ENCODE measurements at places on chromosomes 4 and X. TPM values are rescaled to one million over a fixed set of nuclear protein-coding genes. Genes with fewer than 3 reads are reported as not detected.
A peak's percentile ranks its signal among the peaks of the same experiment; 100 is the strongest.

NXF2 gene
- not detected for total RNA-seq

CFAP47 gene
- not detected for total RNA-seq

RPS6KA6 gene
- total RNA-seq: 3.2 TPM

ADGRG4 gene
- not detected for total RNA-seq

NWD2 gene
- total RNA-seq: 0.50 TPM

ADH7 gene
- total RNA-seq: not detected

NXF3 gene
- not detected for total RNA-seq

ARMCX1 gene
- total RNA-seq: 37.9 TPM

RAB41 gene
- not detected for total RNA-seq

TXK gene
- total RNA-seq: 2.1 TPM

DNA sequence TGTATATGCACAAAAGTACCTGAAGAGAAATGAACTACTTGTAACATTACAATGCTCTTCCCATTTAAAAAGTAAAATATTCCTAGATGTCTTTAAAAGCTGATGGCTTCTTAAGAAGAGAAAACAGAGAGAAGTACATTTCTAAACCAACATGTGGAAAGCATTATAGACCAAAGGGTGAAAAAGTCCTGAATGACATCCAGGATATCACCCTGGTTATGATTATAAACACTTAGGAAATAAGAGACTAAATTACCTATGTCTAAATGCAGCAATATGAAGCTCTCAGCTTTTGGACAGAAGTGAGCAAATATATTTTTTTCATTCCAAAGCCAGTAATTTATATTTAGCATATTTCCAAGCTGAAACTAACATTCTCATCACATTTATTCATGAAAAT is 21.7 kb upstream of the EGFL6 start:
- H3K4me1 ChIP-seq: no peaks in the 10 kb centered on the region
- H3K27me3 ChIP-seq: no peaks in the 10 kb centered on the region
- H3K36me3 ChIP-seq: no peaks in the 10 kb centered on the region

GRCh38 chr4:71130827-71131603 is 137.6 kb downstream of the DCK start:
- no peaks in the 10 kb centered on the region for H3K27me3 ChIP-seq
- H3K36me3 ChIP-seq: no peaks in the 10 kb centered on the region
- DNase-seq: no peak
- no peak overlapping the region for H3K4me3 ChIP-seq
- no peak overlapping the region for H3K27ac ChIP-seq

DNA sequence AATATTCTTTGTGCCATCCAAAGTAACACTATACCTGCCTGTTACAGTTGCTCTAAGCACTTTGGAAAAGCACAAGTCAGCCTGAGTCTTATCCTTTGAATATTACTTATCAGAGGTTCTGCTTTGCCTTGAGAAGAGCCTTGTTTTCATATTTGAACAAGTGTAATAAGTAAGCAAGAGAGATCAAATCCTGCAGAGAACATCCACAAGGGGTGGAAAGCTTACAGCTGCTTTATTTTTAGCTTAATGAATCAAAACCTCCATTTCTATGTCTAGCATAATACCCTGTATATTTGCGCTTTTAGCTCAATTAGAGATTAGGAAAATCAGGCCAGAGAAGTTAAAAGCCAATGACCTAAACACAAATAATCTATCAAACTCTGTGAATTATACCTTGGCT is 139.8 kb downstream of the CDS1 start:
- no peak for DNase-seq
- peaks cover 23% of the 10 kb centered on the region for H3K36me3 ChIP-seq
- no peaks in the 10 kb centered on the region for H3K27me3 ChIP-seq
- no peaks in the 10 kb centered on the region for H3K4me1 ChIP-seq
- H3K27ac ChIP-seq: no peak overlapping the region

DNA sequence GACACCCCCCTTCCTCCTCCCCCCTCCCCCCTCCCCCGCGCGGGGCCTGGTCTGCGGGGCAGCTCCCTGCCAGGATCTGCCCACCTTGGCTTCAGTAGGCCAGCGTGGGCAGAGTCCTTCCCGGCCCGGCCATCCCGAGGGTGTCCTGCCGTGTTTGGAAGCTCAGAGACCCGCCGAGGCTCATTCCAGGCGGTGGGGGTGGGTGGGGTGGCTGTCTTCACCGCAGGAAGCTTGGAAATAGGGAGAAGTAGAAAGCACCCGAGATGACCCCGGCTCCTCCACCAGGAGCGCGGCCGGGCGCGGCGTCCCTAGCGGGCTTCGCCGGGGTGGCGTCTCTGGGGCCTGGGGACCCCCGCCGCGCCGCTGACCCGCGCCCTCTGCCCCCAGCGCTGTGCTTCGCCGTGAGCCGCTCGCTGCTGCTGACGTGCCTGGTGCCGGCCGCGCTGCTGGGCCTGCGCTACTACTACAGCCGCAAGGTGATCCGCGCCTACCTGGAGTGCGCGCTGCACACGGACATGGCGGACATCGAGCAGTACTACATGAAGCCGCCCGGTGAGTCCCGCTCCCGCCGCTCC is 1.6 kb downstream of the NAT8L start:
- H3K36me3 ChIP-seq: no peaks in the 10 kb centered on the region
- H3K27ac ChIP-seq: no peak overlapping the region
- no peak for DNase-seq

DNA sequence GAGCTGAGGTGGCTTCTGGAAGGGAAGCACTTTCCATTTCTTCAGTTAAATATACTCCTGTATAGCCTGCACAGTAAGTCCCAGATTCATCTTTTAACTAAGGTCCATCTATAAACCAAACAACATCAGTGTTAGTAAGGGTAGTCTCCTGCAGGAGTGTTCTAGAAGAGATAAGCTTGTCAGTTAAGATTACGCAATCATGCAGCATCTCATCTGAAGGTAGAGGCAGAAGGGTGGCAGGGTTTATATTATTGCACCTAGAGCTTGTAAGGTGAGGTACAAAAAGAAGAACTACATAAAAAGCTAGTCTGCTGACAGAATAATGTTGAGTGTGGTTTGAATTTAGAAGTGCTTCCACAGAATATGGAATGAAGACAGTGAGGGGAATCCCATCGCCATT is 44.0 kb downstream of the NUDT10 start:
- no peaks in the 10 kb centered on the region for H3K4me1 ChIP-seq
- H3K27me3 ChIP-seq: no peaks in the 10 kb centered on the region
- no peak overlapping the region for H3K4me3 ChIP-seq
- H3K36me3 ChIP-seq: no peaks in the 10 kb centered on the region
- no peak for DNase-seq

GRCh38 chr4:87185146-87185870 is 35.1 kb downstream of the KLHL8 start:
- no peaks in the 10 kb centered on the region for H3K4me1 ChIP-seq
- H3K27me3 ChIP-seq: no peaks in the 10 kb centered on the region
- no peak overlapping the region for H3K4me3 ChIP-seq
- H3K36me3 ChIP-seq: no peaks in the 10 kb centered on the region

- H3K36me3 ChIP-seq: peaks cover 4% of the 10 kb centered on the region
- DNase-seq: no peak
- peaks cover 29% of the 10 kb centered on the region for H3K4me1 ChIP-seq
- H3K27ac ChIP-seq: peak overlapping the region; percentile 91
- H3K4me3 ChIP-seq: peak overlapping the region; percentile 85
These were observed 802 bp downstream of the COX18 start for GRCh38 chr4:73068491-73069337.

DNA sequence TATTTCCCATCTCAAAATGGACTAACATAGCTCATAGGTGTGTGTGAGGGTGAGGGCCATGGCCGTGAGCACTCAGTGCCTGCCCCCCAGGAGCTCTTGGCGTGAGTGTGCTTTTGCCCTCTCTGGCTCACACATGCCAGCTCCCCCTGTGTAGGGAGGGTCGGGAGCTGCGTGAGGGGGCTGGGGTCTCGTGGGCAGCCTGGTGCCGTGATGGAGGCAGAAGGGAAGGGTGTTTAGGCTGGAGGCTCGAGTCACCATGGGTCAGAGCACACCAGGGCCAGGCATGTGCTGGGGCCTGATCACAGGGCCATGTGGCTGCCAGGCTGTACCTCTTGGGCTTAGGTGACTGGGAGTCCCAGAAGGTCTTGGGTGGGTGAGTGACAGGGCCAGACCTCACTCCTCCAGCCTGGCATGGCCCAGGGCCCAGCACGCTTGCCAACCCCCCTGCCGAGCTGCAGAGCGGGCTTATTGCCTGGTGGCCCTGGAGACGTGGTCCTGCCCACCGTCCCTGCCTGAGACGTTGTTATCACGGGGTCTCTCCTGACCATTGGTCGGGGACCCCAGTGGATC is 44.0 kb downstream of the ADRA2C start:
- DNase-seq: no peak
- H3K4me1 ChIP-seq: no peaks in the 10 kb centered on the region
- H3K27me3 ChIP-seq: peaks cover 75% of the 10 kb centered on the region
- no peak overlapping the region for H3K4me3 ChIP-seq
- H3K27ac ChIP-seq: no peak overlapping the region

DNA sequence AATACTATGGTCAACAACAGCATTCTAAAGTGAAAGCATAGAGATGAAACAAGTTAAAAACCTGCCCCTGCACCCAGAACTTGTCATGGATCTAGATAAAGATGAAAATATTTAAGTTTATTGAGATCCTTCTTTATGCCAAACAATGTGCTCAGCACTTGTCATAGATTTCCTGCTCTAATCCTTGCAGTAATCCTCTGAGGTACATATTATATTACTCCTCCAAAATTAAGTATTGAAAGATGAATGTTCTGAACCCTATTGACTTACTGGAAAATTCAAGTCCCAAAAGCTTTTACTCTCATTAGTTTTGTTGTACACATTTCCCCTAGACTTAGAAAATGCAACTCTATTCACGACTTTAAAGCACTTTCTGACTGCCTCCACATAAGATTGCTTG is 35.6 kb downstream of the CAMK2D start:
- no peak overlapping the region for H3K4me3 ChIP-seq
- no peak overlapping the region for H3K27ac ChIP-seq
- DNase-seq: no peak
- H3K27me3 ChIP-seq: no peaks in the 10 kb centered on the region

DNA sequence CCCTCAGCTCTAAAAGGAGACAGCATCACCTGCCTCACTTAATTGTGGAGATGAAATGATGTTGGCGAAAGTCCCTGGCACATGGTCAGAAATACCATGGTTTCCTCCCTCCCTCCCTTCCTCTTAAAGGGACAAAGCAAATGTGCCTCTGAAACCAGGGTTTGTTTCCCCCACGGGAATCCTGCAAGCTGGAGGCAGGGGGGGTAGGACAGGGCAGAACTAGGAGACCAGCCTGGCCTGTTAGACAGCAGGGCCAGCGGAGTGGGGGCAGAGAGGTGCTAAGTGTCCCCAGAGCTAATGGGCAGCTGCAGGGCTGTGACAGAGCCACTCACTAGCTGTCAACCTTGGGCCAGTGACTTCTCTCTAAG is 5.7 kb downstream of the RTL5 start:
- H3K4me1 ChIP-seq: peaks cover 98% of the 10 kb centered on the region
- no peaks in the 10 kb centered on the region for H3K27me3 ChIP-seq
- H3K27ac ChIP-seq: peak overlapping the region; percentile 83
- H3K36me3 ChIP-seq: no peaks in the 10 kb centered on the region
- H3K4me3 ChIP-seq: no peak overlapping the region

DNA sequence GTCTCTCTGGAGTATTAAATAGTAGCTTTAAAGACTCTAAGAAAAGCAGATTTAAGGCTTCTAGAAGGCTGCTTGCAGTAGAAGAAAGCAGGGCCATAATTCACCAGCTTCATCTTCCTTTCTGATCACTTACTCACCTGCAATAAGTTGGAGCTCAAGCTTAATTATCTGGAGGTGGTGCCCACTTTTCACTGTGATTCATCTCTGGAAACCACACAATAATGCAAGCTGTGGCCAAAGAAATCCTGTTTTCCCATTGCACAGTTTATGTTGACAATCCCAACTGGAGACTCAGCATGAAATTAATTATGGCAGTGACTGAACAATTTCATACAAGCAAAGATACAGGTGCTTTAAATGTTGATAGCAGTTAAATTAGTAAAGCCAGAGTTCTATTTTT is 14.7 kb downstream of the CWH43 start:
- no peak overlapping the region for H3K27ac ChIP-seq
- DNase-seq: no peak
- H3K4me3 ChIP-seq: no peak overlapping the region
- H3K4me1 ChIP-seq: no peaks in the 10 kb centered on the region

- H3K4me1 ChIP-seq: no peaks in the 10 kb centered on the region
- H3K36me3 ChIP-seq: no peaks in the 10 kb centered on the region
- no peaks in the 10 kb centered on the region for H3K27me3 ChIP-seq
- H3K4me3 ChIP-seq: no peak overlapping the region
These were observed 338.9 kb upstream of the FAM241A start for GRCh38 chr4:111806331-111806730.

GRCh38 chrX:123817288-123817894 is 42.5 kb upstream of the XIAP start:
- no peak overlapping the region for H3K4me3 ChIP-seq
- no peaks in the 10 kb centered on the region for H3K4me1 ChIP-seq
- H3K27me3 ChIP-seq: no peaks in the 10 kb centered on the region
- no peak overlapping the region for H3K27ac ChIP-seq
- no peaks in the 10 kb centered on the region for H3K36me3 ChIP-seq

DNA sequence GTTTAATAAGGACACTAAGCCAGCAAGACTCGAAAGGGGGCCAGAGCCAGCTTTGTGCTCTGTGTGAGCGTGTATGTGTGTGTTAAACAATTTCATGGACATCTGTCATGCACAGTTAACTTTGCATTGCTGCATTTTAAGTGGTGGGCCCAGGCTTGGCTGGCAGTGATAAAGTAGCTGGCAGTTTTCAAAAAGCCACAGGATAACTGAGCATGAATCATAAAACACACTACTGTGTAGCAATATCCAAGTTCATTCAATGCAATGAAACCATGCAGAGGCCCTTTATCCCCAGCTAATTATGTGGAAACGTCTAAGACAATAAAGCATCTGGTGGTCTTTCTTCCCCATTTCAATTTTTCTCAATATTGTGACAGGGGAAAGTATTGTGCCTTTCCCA is 132.9 kb downstream of the NKX6-1 start:
- H3K4me3 ChIP-seq: no peak overlapping the region
- DNase-seq: no peak
- no peaks in the 10 kb centered on the region for H3K27me3 ChIP-seq
- no peak overlapping the region for H3K27ac ChIP-seq
- no peaks in the 10 kb centered on the region for H3K36me3 ChIP-seq
- peaks cover 3% of the 10 kb centered on the region for H3K4me1 ChIP-seq

GRCh38 chrX:150421816-150422215 is 58.7 kb downstream of the MAMLD1 start:
- no peaks in the 10 kb centered on the region for H3K27me3 ChIP-seq
- no peak overlapping the region for H3K27ac ChIP-seq
- H3K4me3 ChIP-seq: no peak overlapping the region
- no peak for DNase-seq

DNA sequence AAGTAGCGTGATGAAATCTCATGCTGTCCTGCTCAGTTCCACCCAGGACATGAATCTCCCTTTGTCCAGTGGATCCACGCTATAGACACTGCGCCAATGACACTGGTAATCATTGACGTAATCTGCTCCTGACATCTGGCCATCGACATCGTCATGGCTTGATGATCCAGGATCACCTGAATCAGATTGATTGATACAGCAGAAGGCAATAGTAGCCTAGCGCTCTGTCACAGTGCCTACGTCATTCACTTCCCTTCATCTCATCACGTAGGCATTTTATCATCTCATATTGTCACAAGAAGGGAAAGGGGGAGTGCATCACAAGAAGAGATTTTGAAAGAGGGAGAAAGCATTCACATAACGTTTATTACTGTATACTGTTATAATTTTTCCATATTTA is 68.8 kb downstream of the STK32B start:
- no peaks in the 10 kb centered on the region for H3K27me3 ChIP-seq
- no peak for DNase-seq
- no peak overlapping the region for H3K4me3 ChIP-seq
- no peaks in the 10 kb centered on the region for H3K36me3 ChIP-seq
- H3K4me1 ChIP-seq: no peaks in the 10 kb centered on the region
